ENCODE measurements at places on chromosomes 4 and X.

- no peak for DNase-seq
Measured at GRCh38 chr4:127868196-127868595, 12.5 kb upstream of the PLK4 start.

DNA sequence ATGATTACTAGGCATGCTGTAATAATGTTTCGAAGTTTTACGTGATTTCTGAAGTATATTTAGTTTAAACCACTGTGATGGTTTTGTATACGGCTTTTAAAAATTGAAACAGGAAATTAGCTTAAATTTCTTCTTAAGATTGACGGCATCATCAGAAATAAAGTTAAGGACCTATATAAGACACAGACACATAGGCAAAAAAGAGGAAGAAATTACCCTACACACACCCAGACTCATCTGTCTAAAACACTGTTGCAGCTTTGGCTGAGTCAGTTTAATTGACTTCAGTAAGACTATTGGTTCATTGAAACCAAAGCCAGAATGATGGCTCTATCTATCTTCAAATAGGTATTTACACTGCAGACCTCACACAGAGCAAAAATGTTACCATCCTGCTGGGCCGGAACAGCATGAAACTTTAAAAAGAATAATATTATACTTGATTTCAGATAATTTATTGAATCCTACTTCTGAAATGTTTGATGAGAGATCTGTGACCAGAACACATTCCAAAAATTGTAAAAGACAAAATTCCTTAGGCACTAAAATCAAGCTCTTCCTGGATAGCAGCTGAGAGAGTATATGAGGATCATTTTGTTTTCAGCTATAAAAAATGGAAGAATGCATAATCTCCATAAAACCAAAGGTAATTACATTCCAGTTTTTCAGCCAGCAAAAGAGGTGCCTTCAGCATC is 4.5 kb downstream of the HHIP start:
- no peak for DNase-seq

- DNase-seq = no peak
Measured at GRCh38 chr4:6336166-6336565, 66.5 kb downstream of the WFS1 start.

DNA sequence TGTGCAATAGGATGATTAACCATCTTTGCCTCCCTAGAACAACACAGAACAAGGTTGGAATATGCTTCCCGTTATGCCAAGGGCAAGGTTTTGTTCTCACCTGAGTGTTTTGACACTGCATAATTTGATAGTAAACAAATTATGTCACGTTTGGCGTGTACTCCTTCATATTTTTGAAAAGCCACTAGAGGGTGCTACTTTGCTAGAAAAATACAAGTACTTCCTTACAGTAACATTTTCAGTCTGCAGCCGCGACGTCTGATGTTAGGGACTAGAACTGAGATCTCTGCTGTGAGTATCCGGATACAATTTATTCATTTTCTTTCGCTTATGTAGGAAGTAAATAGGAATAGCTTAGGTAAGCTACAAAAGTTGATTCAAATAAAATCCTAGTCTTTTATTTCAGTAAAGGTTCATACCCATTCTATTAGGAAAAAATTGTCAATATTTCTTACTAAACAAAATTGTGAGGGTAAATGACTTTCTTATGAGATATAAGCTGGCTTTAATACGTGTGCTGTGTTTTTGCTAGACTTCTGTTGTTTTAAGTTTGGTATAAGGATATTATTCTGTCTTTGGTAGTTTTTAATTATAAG is 181.1 kb upstream of the WDFY3 start:
- DNase-seq = peak; percentile 59

DNA sequence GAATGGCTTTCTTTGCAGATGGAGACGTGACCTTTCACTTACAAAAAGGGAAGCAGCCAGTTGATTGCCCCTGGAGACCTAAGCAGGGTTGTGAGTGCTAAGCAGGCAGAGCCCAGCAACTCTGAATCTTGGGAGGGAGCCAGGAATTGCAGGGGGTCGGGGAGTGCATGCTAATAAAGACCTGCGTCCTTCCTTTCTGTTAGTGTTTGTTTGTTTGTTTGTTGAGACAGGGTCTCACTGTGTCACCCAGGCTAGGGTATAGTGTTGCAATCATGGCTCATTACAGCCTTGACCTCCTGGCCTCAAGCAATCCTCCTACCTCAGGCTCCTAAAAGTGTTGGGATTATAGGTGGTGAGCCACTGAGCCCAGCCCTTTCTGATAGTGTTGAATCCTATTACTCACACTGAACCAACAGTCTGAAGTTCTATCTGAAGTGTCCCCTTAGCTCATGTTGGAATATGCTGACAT is 137.4 kb downstream of the CEP135 start:
- DNase-seq = no peak

DNA sequence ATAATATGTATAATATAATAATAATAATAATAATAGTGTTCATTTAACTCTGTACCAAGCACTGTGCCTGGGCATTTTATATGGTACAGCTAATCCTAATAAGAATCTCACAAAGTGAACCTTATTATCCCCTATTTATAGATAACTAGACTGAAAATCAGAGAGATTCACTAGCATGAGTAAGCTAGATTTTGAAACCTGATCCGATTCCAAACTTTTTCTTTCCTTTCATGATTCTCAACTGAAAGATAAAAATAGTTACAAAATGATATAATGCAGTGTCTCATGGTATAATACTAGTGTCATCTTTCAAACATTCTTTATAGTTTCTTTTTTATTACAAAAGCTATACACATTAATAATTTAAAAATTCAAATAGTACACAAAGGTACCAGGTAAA is 55.9 kb upstream of the RNF128 start:
- no peak for DNase-seq

GRCh38 chrX:54794795-54795194 is 3.3 kb downstream of the ITIH6 start:
- DNase-seq = no peak

DNA sequence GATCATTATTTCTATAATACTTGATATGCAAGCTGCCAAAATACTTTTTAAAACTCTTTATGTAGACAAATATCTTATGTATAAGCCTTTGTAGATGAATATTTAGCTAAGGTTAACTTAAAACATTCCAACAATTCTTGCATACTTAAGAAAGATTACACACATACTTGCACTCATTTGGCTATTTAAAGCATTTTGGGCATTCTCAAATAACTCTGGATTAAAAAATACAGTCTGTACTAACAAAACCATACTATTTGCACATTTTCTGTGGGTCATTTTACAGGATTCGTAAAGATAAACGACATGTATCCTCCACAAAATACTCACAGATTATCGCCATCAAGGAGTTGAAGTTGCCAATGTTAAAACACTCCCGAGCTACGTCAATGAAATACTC is 26.5 kb downstream of the RASGEF1B start:
- no peak for DNase-seq

- peak; percentile 91 for DNase-seq
Measured at GRCh38 chr4:101039367-101039766, 308.0 kb downstream of the PPP3CA start.

- peak; percentile 1 for DNase-seq
Measured at GRCh38 chrX:43881410-43882293, 598 bp downstream of the MAOB start.

- peak; percentile 47 for DNase-seq
Measured at GRCh38 chr4:140152751-140153418, 1.1 kb downstream of the MAML3 start.

DNA sequence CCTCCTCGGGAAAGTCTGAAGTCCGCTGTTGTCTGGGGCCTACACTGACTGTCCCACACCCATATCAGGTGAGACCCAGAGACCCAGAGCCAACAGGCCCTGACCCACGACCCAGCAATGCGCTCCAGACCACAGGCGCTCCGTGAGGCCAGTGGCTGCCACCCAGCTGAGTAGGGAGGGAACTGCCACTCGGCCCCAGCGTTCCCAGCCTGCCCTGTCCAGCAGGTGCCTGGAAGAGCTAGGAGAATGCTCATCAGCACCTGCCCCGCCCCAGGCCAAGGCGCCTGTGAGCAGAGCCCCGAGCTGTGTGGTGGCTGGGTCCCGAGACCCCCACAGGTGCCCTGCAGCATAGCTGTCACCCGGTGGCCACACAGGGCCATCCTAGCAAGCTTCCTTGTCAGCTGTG is 2.7 kb downstream of the SPON2 start:
- no peak for DNase-seq

GRCh38 chrX:24790166-24790565 is 96.4 kb downstream of the POLA1 start:
- no peak for DNase-seq

DNA sequence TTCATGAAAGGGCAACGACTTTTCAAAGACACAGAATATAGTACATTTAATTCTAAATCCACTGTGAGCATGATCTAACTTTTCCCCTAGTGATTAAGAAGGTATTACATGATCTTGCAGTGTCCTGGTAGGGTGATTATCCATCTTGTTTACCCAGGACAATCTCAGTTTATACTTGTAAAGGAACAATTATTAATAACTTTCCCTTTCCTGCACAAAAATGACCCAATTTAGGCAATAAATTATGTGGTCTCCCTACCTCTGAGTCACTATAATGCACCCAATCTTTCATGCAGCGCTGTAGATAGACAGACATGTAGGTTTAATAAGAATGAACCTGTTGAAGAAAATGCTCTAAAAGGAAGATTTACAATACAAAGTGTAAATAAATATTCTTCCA is 22.7 kb downstream of the UNC5C start:
- DNase-seq = no peak

- DNase-seq = peak; percentile 45
Measured at GRCh38 chrX:151680805-151681204, 14.5 kb upstream of the PRRG3 start.

DNA sequence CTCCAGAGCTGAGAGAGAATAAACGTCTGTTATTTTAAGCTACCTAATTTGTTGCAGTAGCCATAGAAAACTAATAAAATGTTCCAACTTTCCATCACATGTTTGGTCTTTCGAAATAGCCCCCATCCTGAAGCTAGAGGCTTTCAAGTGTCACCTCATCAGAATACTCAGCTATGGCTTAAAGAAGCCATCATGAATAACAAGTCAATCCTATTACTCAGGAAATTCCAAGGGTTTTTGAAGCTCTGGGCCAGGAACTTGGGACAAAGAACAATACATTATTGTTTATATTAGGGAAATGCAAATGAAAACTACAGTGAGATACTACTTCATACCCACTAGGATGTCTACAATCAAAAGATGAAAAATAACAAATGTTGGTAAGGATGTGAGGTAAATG is 42.2 kb downstream of the TBCK start:
- no peak for DNase-seq

GRCh38 chr4:100290585-100290984 is 100.3 kb upstream of the DDIT4L start:
- no peak for DNase-seq
